ENCODE measurements at places on chromosomes 3 and 15.

DNA sequence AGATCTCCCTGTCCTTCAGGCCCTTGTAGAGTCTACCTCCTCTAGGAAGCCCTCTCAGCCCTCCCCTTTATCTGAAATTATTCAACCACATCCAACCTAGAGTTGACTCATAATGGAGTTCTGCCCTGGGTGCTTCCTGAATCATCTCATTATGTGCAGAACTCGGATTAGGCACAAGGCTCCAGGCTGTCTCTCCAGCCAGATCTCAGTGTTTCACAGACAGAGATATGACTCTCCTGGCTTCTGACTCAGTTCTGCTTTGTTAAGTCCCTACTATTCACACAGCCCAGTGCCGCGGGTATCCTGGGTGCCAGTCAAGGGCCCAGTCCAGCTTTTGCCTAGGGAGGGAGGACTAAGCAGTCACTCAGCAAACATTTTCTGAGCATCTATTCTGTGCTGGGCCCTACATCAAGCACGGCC lies 9.3 kb downstream of the STRA6 start:
- DNase-seq, result no peak

DNA sequence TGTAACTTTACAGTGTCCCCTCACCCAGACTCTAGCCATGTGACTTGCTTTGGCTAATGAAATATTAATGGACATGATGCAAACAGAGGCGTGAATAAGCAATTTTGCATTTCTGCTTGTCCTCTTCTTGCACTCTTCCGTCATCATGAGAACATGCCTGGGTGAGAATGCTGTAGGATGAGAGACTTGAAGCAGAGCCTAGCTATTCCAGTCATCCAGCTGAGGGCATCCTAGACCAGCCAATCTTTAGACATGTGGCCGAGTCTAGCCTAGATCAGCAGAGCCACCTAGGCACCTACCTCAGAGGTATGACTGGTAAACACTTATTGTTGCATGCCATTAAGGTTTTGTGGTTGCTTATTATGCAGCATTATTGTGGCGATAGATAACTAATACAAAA lies 450.5 kb upstream of the AZI2 start:
- no peak for DNase-seq

DNA sequence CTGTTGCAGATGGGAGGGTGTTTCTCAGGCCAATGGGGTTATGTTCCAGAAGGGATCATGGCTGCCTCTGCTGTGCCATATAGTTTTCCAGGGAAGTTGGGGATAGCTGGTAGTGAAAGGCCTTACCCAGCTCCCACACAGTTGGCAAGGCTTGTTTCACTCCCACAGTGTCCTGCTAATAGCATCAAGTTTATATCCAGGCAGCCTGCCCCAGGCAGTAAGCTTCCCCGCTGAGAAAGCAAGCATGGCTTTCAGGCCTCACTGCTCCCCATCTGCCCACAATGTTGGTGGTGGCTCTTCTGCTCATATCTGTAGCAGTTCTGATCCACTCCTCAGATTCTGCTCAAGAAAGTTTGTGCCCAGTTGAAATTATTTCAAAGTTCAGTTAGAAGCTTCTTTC lies 50.9 kb upstream of the DCBLD2 start:
- DNase-seq, result no peak

DNA sequence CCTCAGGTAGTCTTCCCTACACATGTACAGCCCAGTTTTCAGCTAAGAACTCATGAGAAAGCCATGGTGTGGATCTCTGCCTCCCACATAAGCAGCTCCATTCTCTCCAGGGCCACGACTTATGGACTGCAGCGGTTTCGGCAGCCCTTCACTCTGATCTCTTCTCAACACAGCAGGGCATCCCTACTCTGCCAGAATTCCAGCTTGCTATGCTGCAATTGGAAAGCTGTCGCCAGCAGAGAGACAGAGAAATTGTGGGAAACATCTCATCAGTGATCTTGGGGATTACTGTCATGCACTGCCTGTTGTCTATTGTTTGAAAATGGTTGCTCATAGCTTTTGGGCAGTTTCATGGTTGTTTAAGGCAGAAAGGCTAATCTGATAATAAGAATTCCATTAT lies 11.9 kb upstream of the BLM start:
- no peak for DNase-seq
